Activated CD4-positive, alpha-beta T cell treated with anti-CD3 and anti-CD28 coated beads for 24 hours (primary cell): ENCODE measurements at places on chromosomes 1 and 21.

DNA sequence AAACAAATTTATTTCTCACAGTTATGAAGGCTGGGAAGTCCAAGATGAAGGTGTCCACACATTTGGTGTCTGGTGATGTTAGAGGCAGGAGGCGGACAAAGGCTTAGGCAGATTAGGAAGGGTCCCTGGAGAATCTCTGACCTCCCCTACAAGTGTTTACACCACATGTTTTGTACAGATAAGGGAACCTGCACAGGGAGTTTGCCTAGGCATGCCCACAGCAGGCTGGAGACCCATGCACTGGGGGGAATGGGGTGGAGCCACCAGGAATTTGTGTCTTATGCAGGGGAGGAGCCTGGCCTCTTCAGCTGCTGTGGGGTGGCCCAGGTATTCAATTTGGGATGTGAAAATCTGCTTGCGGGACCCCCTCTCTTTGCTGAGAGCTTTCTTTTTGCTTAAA lies 131.3 kb downstream of the PATJ start:
- no peak for DNase-seq

GRCh38 chr1:180609643-180610555 lies 21.9 kb upstream of the XPR1 start:
- DNase-seq = no peak

GRCh38 chr21:24727803-24728440 lies 879.4 kb downstream of the MRPL39 start:
- no peak for DNase-seq

- no peak for DNase-seq
Observed at GRCh38 chr1:170049176-170049800, 25.2 kb downstream of the KIFAP3 start.

DNA sequence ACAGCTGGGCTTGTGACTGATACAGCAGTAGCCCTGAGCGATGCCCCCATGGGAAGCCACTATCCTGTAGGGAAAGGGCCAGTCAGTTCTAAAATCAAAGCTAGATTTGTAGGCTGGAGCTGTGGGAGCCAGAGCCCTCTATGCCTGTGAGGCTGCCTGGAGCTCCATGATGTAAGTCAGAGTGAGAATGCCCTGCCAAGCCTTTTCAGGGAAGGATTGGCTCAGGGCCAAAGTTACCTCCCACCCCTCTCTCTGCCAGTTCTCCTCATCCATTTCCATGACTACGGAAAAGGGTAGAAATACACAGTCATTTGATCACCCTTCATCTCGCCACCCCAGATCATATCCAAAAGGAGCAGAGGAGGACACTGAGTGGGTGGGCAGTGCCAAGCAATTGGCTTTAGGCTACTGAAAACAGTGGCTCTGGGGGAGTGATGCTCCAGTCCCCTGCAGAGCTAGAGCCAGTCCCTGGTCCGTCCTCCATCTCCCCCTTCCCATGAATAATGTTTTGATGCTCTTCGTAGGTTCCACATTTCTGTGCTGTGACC lies 59.5 kb upstream of the KCNA3 start:
- no peak for DNase-seq
